SK-N-SH (cell line): ENCODE measurements at places on chromosomes 6 and 20.
A peak's percentile ranks its signal among the peaks of the same experiment; 100 is the strongest.

DNA sequence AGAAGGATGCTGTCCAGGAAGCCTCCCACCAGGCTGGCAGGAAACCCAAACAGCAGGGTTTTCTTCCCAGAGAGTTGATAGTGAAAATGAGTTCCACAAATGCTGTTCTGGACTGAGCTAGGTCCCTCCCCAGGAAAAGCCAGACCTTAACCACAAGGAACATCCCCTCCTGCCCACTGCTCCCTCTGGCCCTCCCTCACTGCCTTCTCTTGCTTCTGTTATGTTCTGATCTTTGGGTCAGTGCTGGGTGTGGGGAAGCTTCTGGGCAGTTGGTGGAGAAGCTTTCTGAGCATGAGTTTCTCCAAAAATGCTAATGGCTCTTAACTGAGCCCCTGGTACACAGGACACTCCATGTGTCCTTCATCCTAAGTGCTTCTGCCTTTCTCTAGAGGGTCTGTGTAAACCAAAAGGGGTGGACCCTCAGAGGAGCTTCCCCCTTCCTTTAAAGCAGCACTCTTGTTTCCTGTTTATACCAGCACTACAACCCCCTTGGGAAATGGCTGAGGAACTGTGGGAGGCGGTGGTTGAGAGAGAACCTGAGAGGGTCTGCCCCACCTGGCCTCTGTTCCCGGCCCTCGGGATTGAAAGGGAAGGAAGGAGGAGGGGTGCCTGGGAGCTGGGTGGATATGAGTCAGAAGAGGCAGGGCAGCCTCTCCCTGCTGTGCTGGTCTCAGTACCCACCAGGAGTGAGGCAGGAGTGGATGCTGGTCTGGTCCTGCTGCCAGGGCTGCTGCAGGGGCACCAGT, 42.0 kb downstream of the CDS2 start:
- DNase-seq: no peak

- no peak for DNase-seq
Measured at GRCh38 chr20:32574296-32575226, 10.6 kb downstream of the NOL4L start.

DNA sequence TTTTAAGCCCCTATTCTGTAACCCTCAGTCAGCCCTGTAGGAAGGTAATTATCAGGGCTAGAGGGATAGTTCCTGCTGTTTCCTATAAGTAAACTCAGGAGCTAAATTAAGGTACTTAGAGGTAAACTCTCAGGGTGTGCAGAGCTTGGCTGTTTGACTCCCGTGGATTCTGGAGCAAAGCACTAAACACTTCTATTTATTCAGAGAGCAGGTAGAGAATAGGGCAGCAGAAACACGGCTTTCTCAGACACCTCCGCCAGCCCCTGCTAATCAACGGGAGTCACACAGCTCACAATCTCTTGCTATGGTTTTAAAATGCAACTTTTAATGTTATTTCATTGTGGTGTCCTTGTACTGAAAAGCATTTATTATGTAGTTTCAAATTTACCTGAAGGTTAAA, 21.8 kb downstream of the PRKN start:
- DNase-seq: no peak

- no peak for DNase-seq
Measured at GRCh38 chr6:36378243-36378920, 9.1 kb downstream of the ETV7 start.

- DNase-seq: no peak
Measured at GRCh38 chr20:63228806-63229205, 6.9 kb upstream of the BIRC7 start.

GRCh38 chr20:57891014-57891413, 181.2 kb upstream of the PMEPA1 start:
- no peak for DNase-seq

DNA sequence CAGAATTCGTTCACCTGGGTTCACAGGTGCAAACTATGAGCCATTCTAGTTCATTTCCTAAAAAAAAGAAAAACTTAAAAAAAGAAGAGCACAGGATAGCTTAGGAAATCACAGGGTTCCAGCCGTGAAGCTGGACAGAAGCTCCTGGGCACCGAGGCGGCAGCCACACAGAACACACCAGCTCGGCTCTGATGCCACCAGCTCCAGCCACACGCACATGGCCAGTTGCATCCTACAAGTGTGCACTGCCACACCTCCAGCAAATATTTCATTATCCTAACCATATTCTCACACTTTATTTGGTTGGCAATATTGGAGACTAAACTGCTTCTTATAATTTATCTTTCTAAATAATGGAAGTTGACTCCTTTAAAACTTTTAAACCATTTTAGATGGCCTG, 26.2 kb upstream of the AFDN start:
- no peak for DNase-seq

DNA sequence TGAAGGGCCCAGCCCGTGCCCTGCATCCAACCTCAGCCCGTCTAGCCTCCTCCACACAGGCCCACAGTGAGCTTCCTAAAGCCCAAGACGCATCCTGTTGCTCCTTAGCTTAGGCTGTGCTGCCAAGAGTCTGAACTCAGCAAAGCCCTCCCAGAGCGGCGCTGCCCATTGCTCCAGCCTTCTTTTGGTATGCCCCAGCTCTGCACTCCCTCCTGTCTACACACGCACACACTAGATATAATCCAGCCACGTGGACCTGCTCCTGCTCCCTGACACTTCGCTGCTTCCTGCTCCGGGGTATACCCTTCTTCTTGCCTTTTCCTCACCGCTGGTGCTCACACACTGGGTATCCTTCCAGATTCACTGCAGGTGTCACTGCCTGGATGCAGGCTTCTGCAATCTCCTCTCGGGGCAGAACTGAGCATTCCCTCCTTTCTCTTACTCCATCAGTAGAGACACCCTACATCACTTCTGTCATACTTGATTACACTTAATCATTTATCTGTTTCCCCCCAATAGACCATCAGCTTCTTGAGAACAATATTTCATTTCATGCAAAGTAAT, 23.8 kb downstream of the GABRR2 start:
- no peak for DNase-seq

- no peak for DNase-seq
Measured at GRCh38 chr6:167569041-167569805, 244.3 kb downstream of the TTLL2 start.

- no peak for DNase-seq
Measured at GRCh38 chr6:159727717-159728445, 575 bp downstream of the WTAP start.

DNA sequence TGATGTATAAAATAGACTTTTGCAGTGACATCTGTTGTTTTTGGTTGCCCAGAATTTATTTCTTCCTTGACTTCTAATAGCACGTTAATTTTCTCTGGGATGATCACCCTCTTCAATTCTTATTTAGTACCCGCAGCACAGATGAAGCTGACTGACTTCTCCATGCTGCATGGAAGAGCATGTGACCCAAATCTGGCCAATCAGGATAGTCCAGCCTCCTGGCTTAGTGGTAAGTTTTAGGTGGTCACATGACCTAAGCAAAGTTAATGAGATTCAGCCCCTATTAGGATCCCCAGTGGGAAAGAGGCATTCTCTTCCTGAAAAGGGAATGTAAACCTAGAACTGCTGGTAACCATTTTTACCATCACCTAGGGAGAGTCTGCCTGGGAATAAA, 13.8 kb upstream of the SIRT5 start:
- DNase-seq: no peak

DNA sequence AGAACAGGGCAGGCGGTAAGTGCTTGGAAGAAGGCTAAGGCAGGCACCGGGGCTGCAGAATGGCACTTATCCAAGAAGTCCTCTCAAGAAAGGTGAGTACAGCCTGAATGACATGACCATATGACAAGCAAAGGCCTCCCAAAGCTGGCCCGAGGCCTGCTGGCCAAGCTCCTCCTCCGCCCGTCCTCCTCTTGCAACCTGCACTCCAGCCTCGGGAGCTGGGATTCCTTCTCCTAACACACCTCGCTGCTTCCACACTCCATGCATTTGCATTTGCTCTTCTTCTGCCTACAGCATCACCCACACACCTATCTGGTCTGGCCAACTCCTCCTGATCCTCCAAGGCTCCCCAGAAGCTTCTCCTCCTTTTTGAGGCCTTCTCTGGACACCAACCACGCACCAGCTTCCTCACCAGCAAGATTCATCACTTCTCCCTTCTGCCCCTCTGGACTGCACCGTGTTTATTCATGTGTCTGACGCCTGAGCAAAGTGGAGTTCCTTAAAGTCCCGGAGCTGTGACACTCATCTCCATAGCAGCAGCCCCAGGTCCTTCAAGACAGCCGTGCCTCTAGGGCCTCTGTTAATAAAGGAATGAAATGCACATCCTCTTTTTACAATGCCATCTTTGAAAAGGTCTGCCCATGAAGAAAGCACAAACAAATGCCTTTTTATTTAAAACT, 32.3 kb downstream of the CNKSR3 start:
- DNase-seq: no peak

GRCh38 chr6:43739642-43740091, 30.3 kb upstream of the VEGFA start:
- peak; percentile 62 for DNase-seq

DNA sequence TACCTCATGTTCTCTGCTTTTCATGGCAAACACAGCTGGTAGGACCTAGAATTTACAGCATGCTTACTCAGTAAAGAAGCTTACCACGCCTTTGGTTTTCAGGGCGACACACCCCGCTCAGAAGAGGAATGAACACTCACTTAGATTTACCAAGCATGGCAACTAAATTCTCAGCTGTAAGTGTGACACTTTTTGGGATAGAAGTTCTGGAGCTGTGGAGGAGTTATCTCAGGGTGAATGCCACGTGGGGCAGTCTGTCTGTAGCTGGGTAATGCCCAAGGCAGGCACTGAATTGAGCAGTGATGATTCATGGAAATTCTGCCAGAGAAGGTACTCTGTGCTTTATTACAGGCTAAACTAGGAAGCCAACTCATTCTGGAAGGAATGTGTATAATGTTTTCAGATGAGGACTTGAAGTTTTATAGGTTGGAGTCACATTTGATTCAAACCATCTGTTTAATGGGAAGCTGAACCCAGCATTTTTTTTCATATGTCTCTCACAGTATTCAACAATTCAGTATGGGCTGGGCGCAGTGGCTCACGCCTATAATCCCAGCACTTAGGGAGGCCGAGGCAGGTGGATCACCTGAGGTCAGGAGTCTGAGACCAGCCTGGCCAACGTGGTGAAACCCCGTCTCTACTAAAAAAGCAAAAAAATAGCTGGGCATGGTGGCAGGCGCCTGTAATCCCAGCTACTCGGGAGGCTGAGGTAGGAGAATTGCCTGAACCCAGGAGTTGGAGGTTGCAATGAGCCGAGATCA, 3.5 kb upstream of the PRIM2 start:
- no peak for DNase-seq

DNA sequence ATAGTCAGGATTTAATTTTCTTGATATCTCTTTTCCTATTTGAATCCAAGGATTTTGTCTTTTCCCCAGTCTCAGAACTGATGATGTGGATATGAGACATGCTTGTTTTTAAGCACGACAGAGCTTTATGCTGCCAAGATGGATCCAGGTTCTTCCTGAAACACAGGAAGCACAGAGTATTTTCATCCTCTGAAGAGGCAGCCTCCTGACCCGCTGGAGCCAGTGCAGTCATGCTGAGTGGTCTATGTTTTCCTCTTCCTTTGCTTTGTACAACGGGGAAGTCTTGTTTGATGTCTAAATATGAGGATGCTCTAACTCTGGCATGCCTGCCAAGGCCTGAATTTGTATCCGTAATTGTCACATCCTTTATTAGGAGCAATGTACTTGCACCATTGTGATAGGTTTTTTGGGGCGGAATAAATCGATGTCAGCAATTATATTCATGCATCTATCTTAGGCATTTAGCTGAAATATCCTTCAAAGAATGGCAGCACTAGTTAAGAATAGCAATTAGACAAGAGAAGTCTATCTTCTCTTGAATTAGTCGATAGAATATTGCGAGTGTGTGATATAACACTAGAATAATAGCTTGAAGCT, 407.1 kb upstream of the JAG1 start:
- no peak for DNase-seq

GRCh38 chr6:101607111-101607690, 213.7 kb downstream of the GRIK2 start:
- no peak for DNase-seq

GRCh38 chr6:145587334-145587733, 148.0 kb downstream of the EPM2A start:
- DNase-seq: peak; percentile 9

- DNase-seq: no peak
Measured at GRCh38 chr6:22529866-22530265, 39.5 kb upstream of the HDGFL1 start.

DNA sequence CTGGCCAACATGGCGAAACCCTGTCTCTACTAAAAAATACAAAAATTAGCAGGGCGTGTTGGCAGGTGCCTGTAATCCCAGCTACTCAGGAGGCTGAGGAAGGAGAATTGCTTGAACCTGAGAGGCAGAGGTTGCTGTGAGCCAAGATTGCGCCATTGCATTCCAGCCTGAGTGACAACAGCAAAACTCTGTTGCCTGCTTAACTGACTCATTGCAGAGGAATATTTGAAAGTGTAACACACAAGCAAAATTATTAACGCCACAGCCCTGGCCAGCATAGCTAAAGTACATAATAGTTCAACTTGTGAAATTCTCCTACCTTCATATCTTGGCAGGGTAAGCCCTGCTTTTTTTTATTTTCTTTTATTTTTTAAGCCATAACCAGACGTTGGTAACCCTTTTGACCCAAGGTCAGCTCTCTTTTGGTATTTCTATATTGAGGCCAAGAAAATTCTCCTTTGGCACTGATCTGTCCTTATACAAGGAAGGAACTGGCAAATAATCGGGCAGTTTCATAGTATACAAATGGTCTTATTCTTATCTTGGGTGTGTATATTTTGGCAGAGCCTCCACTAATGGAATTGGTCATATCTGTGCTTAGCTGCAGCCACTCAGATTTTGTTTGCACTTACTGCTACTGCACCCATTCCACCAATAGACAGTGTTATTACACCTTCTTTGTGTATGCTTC, 4.0 kb upstream of the ADGRF5 start:
- DNase-seq: no peak

GRCh38 chr6:169101981-169102380, 151.7 kb downstream of the THBS2 start:
- no peak for DNase-seq

- DNase-seq: peak; percentile 83
Measured at GRCh38 chr6:36623547-36624459, 29.6 kb downstream of the SRSF3 start.

DNA sequence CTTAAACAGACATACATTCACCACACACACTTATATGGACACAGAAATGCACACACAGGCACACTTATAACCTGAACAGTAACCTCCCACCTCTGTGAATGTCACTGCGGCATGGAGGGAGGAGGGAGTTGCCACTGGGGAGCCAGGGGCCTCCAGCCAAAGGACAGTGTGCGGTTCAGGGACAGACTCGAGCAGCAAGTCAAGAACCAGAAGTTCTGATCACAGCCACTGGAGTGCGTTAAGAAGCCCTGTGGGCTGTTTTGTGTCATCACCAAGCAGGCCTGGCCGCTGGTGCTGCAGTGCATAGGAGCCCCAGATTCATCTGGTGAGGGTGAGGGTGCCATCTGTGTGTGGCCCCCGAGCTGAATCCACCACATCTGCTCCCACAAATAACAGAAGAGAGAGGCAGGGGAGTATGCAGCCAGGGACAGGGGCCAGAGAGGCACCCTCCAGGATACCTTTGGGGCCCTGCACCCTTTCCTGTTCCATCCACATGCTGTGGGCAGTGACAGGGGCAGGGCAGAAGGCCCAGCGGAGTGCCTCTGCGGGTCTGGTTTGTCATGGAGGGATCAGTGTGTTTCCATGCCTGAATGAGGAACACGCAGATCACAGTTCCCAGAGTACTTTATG, 20.3 kb downstream of the SYNDIG1 start:
- DNase-seq: no peak

- DNase-seq: no peak
Measured at GRCh38 chr6:27288136-27289044, 23.7 kb downstream of the POM121L2 start.
